Stimulated activated CD8-positive, alpha-beta memory T cell treated with anti-CD3 and anti-CD28 coated beads, Interleukin-12 subunit alpha, Interleukin-12 subunit beta, amount 100 ng/mL, for 4 hours (primary cell): ENCODE measurements at places on chromosomes 1 and 21.

DNA sequence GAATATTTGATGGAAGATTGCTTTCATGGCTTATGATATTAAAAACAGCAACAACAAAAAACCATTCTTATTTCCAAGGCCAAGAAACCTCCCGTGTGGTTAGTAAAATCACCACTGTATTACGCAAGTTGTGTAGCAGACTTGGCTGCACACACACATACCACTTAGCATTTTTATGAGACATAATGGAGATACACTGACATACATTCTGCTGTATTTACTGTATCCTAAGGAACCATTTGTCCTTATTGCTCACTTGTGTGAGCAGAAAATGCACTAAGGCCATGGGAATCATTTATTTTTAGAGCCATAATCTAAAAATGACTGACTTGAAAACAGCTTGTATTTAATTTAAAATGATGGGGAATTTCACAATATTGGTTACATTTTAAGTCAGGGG lies 584 bp upstream of the C1orf141 start:
- DNase-seq = no peak

GRCh38 chr1:214452152-214452784 lies 99.1 kb downstream of the PTPN14 start:
- no peak for DNase-seq

DNA sequence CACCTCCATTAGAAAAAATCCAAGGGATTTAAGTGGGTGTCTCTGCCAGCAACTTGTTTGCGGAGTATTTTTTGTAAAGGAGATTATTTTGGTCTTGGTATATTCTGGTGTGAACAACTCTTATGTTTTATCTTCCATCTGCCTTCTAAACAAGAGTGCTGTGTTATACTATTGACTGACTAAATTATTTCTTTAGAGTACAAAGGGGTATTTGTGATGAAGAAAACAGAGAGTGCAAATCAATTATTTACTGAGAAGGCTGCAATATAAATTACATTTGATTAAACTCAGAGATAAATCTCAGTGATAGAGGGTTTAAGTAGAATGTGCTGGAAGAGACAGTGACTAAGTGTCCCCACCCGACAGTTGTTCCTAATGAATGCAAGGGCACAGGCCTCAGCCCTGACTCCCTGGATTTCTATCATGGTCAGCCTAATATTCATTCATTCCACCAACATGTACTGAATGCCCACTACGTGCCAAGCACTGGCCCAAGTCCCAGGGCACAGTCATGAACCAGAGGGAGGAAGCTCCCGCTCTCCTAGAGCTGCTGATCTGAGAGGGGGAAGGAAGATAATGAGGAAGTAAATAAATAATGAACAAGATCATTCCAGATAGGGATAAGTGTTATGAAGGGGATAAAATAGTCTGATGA lies 196.9 kb upstream of the C8B start:
- DNase-seq = no peak

DNA sequence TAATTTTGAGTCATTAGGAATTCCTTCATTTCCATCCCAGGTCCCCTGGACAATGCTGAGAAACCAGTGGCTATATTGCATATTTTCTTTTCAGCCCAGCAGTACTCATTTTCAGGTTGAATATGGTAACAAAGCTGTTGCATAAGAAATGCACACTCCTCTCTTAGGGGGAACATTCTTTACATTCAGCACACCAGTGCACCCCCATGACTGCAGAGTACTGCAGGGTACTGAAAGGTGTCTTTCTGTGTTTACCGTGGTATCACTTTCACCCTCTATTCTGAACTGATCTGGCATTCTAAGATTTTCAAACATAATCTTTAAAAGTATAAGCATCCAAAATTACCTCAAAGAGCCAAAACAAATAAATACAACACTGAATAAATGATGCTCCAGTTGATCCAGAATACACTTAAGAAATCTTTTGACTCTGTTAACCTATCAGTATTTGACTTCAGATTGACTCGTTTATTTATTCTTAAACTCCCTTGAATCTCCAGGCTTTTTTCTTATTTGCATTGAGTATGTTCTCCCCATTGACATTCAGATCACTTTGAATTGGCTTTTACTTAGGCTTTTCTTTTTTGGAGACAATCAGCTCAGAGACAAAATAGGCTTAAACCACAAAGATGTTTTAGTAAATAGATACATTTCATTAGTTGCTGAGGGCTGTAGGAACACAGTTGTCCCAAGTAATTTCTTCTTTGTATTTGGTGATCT lies 213.6 kb downstream of the NFIA start:
- no peak for DNase-seq

DNA sequence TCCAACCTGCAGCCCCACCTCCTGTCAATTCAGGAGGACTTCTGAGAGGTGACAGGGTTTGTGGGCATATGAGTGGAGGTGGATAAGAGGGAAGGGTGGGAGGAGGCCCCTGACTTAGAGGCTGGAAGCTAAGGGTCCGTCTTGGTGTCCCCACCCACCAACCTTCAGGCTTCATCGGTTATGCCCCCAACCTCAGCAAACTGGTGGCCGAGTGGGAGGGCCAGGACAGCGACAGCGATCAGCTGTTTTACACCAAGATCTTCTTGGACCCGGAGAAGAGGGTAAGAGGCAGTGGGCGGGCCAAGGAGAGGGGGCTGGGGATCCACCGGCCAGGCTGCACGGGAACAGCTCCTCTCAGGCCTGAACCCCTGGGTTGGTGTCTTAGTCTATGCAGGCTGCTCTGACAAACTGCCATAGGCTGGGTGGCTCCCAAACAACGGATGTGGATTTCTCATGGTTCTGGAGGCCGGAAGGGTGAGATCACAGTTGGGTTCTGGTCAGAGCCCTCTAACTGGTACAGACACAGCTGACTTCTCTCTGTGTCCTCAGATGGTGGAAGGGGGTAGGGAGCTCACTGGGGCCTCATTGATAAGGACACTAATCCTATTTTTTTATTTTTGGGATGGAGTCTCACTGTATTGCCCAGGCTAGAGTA lies 18.1 kb downstream of the PLOD1 start:
- DNase-seq = no peak

- no peak for DNase-seq
Observed at GRCh38 chr1:101122452-101123166, 97.0 kb upstream of the DPH5 start.

- no peak for DNase-seq
Observed at GRCh38 chr1:22043198-22043769, 9.2 kb upstream of the CDC42 start.

GRCh38 chr1:205199090-205199930 lies 12.2 kb downstream of the DSTYK start:
- no peak for DNase-seq

DNA sequence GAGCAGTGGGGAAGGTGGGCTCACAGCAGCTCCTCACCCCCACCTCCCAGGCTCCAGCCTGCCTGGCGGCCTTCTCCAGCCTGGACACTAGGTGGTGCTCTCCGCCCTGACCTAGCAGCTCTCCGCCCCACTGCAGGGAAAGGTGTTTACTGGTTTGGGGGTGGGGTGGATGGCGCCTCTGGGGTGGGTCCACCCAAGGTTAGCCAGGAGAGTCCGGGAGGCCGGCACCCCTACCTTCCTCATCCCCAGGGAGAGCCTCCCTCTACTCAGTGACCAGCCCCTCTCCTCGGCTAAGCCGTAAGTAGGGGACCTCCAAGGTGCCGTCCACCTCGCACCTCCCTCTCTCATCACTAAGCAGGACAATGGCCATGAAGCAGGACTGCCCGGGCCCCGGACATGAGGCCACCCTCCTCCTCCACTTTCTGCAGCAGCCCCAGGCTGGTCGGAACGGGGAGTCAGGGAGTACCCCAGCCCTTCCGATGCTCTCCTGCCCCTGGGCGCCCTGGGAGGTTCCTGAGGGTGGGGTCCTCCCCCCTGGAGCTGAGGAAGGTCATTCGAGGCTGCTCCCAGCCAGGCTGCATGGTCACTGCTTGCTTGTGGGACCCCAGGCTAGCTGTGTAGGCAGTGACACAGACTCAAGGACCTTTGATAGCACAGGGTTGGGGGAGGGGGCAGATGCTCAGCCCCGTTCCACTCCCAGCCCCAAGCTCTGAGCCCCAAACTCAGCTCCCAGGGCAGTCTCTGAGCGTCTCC lies 101.4 kb upstream of the VAMP3 start:
- DNase-seq = no peak

GRCh38 chr1:185916861-185917260 lies 182.7 kb downstream of the HMCN1 start:
- DNase-seq = no peak

GRCh38 chr1:66917476-66917875 lies 7.2 kb downstream of the DNAI4 start:
- no peak for DNase-seq

- no peak for DNase-seq
Observed at GRCh38 chr1:29736582-29737188, 500.4 kb downstream of the PTPRU start.

GRCh38 chr1:198443365-198444233 lies 96.9 kb downstream of the ATP6V1G3 start:
- no peak for DNase-seq

- no peak for DNase-seq
Observed at GRCh38 chr1:52707927-52708655, 9.9 kb upstream of the COA7 start.

DNA sequence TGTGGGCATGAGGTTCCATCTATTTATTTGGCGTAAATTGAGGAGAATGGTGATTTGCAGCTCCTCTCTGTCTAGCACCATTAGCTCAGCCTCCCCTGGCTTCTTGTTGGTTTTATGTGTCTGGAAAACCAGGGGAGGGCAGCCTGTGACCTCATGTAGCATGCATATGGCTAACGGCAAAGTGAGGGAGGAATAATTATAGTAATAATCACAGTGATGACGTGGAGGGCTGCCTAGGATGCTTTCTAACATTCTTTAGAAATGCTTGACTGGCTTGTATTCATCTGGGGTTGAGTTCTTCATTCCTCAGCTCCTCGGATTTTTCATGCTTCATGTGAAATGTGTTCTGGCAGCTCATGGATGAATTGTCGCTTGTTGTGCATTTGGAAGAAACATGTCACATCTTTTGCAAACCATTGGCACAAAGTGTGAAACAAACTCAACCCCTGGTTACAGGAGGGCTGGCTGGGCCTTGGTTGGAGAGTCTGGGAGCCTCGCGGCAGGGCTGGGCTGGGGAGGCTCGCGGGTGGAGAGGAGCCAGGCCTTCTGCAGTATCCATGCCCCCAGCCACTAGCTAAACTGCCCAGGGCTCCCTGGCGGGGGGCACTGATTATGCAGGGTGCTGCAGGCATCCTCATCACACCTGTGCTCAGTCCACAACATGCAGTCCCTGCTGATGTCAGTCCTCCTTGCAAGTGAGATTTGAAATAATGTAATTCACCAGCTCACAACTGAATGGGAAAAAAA lies 149.6 kb downstream of the DISC1 start:
- DNase-seq = no peak

- DNase-seq = no peak
Observed at GRCh38 chr21:33028287-33028670, 2.5 kb downstream of the OLIG2 start.

DNA sequence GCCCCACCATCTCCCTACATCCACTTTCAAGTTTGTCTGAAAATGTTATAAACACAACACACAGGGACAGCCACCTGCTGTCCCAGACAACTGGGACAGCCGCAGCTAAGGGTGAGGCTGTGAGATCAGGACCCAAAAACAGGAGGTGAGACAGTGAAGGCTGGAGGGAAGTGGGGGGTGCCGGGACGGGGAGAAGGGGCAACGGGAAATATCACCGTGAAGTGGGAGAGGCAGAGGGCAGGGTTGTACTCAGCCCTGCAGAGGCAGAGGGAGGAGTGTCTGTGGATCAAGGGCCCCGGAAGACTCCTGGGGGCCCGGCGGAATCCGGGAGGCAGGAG lies 114.4 kb downstream of the CASZ1 start:
- no peak for DNase-seq

GRCh38 chr1:157101149-157101548 lies 1.5 kb upstream of the ETV3L start:
- DNase-seq = no peak

DNA sequence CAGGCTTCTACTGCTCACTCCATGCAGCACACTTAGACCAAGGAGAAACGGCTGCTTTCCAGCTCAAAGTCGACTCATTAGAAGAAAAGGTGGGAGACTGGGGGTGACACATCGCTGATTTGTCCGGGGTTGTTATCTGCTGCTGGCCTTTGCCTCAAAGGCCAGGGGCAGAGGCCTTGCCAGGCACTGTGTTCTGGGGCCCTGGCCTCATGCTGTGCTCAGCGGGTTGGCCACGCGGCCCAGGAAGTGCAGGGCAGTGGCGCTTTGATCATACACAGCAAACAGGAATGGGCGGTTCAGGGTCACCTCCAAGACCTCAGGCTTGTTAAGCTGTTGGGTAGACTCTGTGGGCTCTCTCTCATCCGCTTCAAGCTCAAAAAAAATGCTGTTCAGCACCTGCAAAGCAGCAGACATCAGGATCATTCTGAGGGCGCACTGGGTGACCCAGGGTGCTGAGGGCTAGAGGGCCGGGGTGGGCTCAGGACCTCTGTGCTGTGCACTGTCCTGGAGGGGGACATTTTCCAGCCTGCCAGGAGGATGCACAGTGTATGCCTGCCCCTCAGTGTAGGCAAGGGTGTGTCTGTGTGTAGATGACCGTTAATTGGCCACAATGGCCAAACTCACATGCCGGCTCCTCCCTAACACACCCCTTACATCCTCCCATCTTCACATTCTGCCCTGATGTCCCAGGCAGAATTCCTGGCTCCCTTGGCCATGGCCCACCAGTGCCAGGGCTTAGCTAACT lies 10.8 kb downstream of the AGT start:
- no peak for DNase-seq

- DNase-seq = no peak
Observed at GRCh38 chr1:176531921-176532897, 69.2 kb downstream of the PAPPA2 start.

DNA sequence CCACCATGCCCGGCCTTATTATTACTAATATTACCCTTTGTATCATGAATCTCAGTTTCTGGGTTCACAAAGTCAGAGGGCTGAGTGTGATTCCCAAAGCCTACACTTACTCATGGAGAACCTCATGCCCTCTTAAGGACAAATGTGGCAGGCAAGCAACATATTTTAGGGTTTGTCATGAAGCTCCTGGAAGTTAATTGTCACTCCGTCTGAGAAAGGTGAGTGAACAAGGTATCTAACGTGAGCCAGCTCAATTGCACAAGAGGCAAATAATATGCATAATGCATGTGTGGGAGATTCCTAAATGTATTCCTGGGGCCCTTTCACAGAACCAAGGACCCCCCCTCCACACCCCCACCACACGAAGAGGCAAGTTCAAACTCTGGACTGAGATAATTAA lies 10.1 kb upstream of the TIAM1 start:
- DNase-seq = no peak
